ENCODE measurements at places on chromosomes 6 and 20.

DNA sequence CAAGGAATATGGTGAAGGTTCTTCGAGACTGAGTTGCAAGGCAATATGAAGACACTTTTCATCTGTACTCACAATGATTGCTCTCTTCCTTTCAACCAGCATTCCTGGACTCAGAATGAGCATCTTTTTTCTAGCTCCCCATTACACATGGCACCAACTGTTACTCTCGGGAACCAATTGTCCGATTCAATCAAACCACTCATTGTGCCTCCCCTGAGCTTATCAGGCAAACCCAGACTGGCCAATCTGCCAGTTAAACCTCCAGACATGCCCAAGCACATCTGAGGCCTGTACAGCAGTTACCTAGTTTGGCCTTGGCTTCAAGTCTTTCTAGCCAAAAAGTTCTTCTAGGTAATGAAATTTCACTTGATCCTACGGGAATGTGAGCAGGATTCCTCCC lies 164.1 kb downstream of the ID4 start:
- DNase-seq = no peak

DNA sequence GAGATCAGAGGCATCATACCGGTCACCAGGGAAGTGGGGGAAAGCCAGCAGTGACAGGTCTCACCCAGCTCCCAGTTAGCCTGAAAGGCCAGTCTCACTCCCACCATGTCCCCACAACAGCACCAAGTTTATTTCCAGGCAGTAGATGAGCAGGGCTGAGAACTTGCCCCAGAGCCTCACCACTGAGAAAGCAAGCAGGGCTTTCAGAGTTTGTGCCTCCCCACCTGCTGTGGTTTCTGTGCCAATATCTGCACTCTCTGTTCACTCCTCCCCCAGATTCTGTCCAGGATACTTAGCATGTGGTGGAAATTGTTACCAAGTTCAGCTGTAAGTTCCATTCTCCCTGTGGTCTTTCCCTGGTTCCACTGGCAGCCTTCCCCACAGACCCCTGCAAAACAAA lies 255.0 kb upstream of the HTR1E start:
- DNase-seq = no peak

DNA sequence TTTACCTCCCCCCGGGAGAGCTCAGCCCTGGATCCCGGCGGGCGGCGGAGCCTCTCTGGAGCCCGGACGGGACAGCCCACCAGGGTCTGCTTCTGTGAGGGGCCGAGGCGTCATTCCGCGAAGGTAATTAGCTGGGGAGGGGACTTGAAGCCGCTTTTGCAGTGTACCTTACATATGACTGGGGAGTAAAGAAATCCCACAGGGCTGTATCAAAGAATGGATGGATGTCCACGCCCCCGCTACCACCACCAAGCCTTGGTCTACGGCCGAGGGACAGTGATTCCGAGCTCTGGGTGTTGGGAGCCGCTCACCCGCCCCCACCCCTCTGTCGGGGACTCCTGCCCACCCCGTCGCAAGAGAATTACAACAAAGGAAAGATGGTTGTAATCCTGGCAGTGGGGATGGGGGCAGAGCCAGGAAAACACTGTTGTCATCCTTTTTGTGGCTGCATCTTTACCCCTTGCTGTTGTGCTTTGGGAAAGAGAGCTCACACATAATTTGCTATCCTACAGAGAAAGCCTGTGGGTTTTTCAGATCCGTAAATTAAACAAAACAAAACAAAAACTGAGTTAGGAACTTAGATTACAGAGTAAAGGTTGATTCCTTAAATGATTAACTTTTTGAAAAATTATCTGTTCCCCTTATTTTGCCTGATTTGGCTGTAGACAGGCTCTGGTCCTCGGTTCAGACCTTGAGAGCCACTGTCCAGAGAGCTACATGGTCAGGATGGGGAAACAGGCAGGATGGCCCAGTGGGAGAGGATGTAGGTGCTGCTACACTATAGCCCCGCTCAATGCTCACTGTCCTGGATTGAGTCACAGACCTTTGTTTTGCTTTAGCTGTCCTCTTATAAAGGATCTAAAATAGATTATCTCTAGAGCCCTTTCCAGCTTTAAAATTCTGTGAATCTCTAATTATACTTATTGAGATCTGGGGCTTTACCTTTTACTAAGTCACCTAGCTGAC lies 997 bp upstream of the FBXO30 start:
- DNase-seq = no peak

GRCh38 chr6:157906537-157907061 lies 75.1 kb upstream of the SYNJ2 start:
- DNase-seq = no peak

DNA sequence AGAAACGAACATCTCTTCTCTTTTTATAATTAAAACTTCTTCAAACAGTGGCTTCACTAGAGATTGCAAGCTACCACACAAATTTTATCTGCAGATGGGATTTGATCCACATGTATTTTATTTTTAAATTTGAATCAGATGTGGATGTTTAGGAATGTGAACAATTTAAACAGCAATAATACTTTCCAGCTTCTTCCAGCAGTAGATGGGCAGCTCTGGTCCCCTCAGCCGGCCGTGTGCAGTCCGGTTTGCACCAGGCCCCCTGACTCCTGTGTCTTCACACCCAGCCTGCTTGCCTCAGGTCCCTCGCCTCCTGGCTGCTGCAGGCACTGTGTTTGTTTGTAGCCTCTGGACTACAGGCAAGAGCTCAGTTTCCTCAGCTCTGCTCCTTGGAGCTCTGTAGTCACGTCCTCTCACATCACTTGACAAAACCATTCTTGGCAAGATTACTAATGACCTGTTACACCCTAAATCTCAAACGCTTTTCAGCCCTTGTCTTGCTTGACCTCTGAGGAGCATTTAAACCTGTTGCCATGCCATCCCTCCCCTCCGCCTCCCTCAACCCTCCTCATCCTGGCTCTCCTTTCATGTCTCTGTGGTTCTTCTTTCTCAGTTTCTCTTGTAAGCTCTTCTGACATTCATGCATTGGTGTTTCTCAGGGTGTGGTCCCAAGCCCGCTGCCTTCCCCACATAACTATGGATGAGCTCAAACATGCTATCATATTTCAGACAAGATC lies 13.2 kb upstream of the ZBTB24 start:
- DNase-seq = no peak

- DNase-seq = no peak
Observed at GRCh38 chr6:131216246-131216645, 81.0 kb downstream of the AKAP7 start.

DNA sequence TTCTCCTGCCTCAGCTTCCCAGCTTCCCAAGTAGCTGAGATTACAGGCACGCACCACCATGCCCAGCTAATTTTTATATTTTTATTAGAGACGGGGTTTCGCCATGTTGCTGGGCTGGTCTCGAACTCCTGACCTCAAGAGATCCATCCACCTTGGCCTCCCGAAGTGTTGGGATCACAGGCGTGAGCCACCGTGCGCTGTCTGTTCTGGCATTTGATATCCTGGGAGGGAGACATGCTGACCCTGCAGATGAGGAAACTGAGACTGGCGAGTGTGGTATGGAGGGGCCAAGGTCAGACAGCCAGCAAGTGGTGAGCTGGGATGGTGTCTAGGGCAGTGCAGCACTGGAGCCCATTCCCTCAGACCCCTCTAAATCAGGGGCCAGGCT lies 44.6 kb downstream of the SRC start:
- no peak for DNase-seq

DNA sequence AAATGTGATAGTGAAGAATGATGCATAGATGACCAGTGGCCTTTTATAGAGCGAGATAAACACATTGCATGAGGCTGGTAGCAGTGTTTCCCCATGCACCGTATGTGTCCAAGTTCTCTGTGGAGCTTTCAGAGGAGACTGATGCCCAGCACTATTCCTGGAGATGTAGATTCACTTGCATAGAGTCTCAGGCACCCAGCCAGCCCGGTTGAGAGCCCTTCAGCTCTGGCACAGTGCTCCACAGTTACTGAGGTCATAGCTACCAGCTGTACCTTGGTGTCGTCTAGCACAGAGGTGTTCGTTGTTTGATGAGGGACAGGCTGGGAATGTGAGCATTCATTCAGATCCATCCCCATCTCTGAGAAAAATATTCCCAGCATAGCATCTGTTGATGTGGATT lies 328.9 kb downstream of the FARS2 start:
- DNase-seq = no peak

DNA sequence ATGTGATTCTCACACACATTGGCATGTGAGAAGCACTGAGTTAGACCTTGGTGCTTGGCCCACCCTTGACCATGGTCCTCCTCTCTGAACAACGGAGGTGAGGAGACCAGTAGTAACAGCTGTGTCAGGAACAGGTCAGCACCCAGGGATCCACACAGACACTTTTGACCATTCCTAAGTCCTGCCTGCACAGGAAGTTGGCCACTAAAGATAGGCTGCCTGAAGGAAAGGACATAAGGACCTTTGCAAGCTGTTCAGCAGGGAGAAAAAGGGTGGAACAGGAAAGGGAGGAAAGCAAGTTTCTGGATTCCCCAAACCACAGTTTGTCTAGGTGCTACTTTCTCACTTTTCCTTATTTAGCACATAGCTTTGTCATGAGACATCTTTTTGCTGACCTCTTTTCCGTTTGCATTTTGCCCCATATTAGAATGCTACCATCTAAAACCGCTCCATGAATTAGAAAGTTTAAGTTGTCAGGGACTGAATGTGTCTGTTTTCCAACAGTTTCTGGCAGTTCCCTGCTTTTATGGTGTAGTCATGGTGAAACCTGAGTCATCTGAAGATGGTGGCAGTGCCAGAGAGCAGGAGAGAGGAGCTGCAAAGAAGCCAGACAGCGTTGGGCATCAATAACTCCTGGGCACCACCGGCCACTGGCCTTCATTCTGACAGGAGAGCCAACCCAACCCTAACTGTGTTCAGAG lies 1.1 kb upstream of the CD109 start:
- no peak for DNase-seq

DNA sequence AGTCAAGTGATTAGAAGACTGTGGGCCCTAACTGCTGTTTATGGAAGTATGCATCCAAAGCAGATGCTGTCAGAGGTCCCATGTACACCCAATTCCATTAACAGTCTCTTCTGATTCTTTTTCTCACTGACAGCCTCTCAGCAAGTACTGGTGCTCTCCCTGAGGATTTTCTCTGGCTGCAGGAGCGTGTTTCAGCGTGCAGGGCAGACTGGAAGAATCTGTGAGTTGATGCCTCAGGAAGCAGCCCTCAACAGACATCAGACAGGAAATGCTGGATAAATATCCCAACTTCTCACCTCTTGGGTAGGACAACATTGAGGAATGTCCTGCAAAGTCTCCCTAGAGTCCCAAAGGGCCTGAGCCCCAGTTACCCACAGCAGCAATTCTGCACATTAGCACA lies 40.8 kb downstream of the ANKEF1 start:
- DNase-seq = no peak

- no peak for DNase-seq
Observed at GRCh38 chr20:63656451-63656850, 1.7 kb upstream of the RTEL1 start.
